Thyroid gland (tissue), 4 donors: ENCODE measurements at places on chromosomes 6 and 20. TPM values are rescaled to one million over a fixed set of nuclear protein-coding genes. Genes with fewer than 3 reads are reported as not detected.

DNA sequence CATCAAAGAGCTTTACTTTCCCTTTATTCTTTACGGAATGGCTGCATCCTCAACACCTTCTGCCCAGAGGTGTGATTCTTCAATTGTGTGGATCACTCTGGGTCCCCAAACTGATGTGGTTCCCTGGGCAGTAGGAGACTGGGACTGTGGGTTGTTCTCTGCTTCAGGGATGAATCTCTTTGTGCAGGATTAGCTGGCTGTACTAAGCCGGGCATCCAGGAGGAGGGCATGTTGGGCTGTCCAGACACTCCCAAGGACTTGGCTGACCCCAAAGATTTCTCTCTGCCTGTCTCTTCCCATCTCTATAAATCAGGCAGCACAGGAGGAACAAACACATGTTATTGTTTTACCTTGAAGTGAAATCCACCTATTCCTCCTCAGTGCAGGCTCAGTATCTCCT, 15.3 kb downstream of the FARS2 start:
- no peak for DNase-seq

GRCh38 chr6:167736486-167737204, 90.1 kb upstream of the AFDN start:
- DNase-seq, result no peak

DNA sequence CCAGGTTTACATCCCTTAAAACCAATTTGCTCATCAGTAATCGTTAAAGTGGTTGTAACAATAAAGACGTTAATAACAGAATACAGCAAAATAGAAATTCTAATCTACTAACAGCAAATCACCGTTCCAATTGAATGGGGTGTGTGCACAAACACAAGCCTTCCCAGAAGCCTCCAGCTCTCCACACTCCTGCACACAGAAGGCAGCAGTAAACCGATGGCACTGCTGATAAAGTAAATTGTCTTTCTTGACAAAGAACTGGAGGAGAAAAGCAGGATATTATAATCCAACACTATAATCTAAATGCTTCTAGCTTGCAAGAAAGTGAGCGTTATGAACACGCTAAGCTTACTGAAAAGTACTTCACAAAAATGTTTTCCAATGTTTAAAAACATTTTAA, 7.0 kb downstream of the ZNF217 start:
- DNase-seq, result no peak

DNA sequence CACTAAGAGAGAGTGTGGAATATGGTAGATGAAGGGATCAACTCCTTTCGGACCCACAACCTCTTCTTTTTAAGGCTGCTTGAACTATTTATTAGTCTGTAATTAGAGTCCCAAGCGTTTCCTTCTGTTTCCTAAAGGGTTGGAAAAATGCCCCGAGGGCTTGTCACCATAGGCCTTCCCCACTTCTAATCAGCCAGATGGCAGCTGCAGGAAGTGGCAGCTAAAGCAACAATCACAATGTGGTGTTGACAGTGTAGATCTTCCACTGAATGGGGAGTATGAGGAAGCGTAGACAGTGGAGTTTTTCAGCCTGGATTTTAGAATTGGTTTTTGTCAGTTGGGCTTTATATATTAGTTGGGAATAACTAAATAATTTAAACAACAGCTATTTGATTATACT, 40.6 kb downstream of the SLC35D3 start:
- DNase-seq, result peak; percentile 11

The CYP21A2 gene
- total RNA-seq, result 0.24 TPM

DNA sequence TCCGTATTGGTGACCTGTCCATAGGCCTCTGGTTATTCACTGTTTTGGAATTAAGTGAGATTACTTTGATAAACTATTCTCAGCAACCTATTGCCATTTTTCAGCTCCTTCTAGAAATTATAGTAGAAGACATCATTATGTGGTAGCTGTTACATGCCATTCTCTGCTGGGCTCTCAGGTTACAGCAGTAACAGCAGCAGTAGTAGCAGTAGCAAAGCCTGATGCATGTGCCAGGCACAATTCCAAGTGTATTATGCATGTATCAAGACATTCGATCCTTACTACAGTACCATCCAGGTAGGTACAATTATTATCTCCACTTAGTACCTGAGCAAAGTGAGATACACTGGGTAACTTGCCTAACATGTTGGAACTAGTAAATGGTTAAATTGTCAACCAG, 74.3 kb downstream of the RPS12 start:
- no peak for DNase-seq

DNA sequence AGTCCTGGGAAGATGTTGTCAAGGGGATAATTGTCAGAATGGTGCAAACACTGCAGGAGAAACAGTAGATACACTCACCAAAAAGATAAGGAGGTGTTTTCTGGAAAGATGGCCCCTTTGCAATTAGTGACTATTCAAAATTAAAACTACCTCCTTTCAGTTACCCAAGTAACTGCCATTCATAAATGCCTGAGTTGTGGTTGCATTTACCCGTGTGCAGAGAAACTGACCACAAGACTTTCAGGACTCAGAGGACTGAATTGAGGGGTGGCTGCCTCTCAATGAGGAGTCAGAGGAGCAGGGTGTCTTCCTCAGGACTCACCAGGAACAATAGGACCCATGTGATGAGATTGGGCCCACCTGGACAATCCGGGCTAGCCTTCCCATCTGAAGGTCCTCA, 39.0 kb downstream of the GCM1 start:
- no peak for DNase-seq

DNA sequence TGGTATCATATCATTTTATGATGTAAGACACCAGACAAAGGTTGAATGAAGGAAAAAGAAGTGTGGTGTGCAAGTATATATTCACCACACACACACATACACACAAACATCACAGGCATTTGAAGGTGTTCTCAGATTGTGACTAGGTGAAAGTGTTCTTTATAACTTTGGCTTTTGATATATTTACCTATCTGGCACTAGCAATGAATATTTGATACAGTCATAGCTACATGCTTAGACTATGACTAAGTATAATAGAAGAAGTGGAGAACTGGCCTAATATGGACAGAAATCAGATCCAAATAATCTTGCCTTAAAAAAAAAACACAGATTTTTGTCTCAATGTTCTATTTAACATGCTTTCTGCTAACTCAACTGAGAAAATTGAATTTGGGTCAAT, 809.9 kb downstream of the KIF16B start:
- no peak for DNase-seq

DNA sequence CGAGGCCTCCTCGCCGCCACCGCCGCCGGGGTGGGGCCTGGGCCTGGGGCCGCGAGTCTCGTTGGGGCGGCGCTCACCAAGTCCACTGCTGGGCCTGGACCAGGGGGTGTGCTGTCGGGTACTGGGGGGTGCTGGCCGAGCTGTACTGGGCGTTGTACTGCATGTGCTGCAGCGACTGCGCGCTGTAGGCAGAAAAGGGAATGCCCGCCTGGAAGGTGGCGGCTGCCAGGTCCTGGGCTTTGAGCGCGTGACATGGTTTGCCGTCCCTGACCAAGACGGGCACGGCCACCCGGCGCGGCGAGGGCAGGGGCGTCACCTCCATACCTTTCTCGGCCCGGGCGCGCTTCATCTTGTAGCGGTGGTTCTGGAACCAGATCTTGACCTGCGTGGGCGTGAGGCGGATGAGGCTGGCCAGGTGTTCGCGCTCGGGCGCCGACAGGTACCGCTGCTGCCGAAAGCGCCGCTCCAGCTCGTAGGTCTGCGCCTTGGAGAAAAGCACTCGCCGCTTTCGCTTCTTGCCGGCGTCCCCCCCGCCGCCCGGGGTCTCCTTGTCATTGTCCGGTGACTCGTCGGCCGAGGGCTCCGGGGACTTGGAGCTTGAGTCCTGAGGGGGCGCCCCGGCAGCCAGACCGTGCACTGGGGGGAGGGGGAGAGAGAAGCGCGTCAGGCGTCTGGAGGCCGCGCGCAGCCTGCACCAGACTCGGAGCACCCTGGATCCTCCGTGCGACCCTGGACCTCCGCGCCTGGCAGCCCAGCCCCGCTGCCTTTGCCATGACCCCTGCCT, 1.8 kb downstream of the NKX2-2 start:
- DNase-seq, result no peak

GRCh38 chr6:2944405-2945152, 26.8 kb downstream of the SERPINB6 start:
- DNase-seq, result no peak

DNA sequence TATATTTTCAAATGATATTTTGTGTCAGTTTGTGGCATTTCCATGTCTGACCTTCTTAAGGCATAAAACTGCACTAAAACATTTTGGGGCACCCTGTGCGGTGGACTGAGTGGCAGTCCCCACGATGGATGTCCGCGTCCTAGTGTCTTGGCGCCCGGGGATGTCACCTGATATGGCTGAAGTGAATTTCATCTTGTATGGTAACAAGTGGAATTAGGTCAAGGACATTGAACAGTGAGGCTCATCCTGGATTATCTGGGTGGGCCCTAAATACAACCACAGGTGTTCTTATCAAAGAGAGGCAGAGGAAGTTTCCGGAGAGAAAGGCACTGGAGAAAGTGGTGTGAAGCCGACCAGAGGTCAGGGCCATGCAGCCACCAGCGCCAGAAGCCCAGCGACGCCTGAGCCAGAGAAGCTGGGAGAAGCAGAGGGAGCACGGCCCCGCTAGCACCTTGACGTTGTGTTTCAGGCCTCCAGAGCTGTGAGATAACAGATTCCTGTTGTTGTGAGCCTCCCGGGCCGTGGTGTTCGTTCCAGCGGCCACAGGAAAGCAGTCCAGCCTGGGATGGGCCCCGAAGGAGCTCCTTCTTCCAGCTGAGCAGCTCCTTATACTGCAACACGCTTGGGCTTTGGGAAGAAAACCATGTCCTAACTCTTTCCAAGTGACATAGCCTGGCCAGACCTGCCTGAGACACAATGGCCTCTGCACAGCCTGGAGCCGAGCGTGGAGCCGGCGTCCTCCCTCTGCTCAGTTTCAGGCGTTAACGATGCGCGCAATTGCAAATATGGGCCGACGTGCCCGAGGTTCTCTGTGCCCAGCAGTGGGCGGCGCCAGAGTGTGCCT, 22.5 kb downstream of the THBS2 start:
- no peak for DNase-seq

The POM121L2 gene
- not detected for total RNA-seq

The SRMS gene
- not detected for total RNA-seq

The CD93 gene
- 53.8 TPM for total RNA-seq

- no peak for DNase-seq
Observed at GRCh38 chr6:163651915-163652668, 237.6 kb downstream of the QKI start.

DNA sequence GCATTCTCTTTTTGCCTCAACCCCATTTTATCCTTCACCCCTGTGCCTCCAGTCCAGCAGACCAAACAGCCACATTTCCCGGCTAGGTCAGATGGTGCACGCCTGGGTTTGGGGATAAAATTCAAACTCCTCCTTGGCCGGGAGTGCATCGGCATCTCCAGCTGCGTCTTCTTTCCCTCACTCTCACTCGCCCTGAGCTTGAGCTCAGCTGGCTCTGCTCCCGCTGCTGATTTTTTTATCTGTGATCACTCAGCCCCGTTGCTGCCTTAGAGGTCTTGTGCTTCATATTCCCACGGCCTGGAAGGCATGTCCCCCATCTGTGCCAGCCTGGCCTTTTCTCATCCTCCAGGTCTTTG, 6.8 kb upstream of the EZR start:
- peak; percentile 46 for DNase-seq

- DNase-seq, result no peak
Observed at GRCh38 chr6:67896476-67896875, 738.6 kb upstream of the ADGRB3 start.

- DNase-seq, result peak; percentile 80
Observed at GRCh38 chr6:33633462-33634158, 12.5 kb downstream of the ITPR3 start.

DNA sequence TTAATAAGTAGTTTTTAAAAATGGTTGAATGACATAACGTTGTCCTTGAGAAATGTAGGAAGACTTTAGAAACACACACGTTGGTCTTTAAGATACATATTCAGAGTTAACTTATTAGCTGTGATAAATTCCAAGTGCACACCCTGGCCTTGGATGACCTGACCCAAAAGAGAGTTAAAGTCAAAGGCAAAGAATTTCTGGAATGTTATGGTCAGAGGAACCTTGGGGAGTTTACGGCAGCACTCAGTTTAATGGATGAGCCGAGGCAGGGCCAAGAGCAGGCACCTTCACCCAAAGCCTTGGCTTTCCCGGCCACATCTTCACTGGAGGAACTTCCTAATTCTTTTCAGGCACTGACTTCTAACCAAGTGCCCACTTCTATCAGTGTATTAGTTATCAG, 200.5 kb downstream of the SMOC2 start:
- peak; percentile 31 for DNase-seq

The SLC25A27 gene
- 46.3 TPM for total RNA-seq

- no peak for DNase-seq
Observed at GRCh38 chr6:145736661-145737144, 1.4 kb upstream of the EPM2A start.

The SLC16A10 gene
- total RNA-seq, result 23.5 TPM

GRCh38 chr6:10266462-10266861, 148.4 kb downstream of the TFAP2A start:
- DNase-seq, result no peak

DNA sequence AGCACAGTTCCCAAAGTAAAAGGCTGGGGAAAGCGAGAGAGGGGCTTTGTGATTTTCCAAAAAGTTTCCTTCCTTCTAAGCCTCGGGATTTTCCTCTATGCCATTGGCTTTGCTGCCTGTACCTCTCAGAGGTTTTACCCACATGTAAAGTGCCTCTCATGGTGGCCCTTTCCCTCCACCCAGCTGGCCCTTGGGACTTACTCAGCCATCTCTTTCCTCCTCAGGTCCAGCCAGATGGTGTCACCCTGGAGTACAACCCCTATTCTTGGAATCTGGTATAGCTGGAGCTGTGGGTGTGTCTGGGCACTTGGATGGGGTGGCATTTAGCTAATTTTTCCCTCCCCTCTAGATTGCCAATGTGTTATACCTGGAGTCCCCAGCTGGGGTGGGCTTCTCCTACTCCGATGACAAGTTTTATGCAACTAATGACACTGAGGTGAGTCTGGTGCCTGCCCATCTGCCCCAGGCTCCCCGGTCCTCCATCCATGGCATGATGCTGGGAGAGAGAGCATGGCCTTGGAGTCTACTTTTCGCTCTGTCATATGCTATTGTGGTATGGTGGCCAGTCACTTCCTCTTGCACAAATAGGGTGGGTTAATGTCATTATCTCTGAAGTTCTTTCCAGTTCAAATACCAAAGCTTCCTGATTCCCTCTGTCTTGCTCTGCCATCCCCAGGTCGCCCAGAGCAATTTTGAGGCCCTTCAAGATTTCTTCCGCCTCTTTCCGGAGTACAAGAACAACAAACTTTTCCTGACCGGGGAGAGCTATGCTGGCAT, 1.1 kb downstream of the CTSA start:
- no peak for DNase-seq

The HLA-DMA gene
- 35.1 TPM for total RNA-seq

DNA sequence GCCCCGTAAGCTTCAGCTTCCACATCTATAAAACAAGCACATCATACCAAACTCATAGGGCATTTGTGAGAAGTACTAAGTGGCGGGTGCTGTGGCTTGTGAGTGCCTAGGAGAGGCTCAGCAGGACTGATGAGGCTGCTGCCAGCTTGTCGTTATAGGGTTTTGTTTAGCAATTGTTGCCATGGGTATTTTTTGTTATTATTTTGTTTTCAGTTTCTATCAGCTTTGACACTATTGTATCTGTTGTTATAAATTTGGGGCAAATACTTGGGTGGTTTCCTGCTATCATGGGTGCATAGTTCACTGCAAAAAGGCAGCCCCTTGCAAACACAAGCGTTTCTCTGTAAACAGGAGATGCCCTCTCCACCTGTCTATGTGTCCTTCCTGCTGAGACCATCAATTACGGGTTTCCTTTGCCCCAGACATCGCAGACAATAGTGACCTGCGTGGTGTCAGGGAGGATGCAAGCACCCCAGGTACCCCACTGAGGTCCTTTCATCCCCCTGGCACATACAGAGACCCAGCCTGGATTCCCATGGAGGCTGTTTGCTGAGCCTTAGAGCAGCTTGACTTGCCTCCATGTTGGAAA, 3.1 kb upstream of the CCDC167 start:
- no peak for DNase-seq
